ENCODE measurements at places on chromosomes 2 and 18. TPM values are rescaled to one million over a fixed set of nuclear protein-coding genes. Genes with fewer than 3 reads are reported as not detected.

Gene RESP18
- not detected for total RNA-seq

Gene LRRC30
- not detected for total RNA-seq

Gene ANKRD62
- total RNA-seq = not detected

Gene TBR1
- not detected for total RNA-seq

Gene DYNAP
- not detected for total RNA-seq

Gene SERPINB10
- 0.08 TPM for total RNA-seq

Gene SERPINB7
- 8.7 TPM for total RNA-seq

Gene TRIM43
- total RNA-seq = not detected

Gene BMP10
- not detected for total RNA-seq

Gene PTH2R
- not detected for total RNA-seq

Measured in hair follicular keratinocyte (primary cell).